NCI-H1092 treated with DMSO at 0.1 percent for 48 hours (cell line): ENCODE measurements at places on chromosomes 3 and 15.

- DNase-seq: no peak
These were observed 34.4 kb upstream of the IQSEC1 start for GRCh38 chr3:13107661-13108060.

GRCh38 chr3:127324913-127325628, 37.2 kb upstream of the PRR20G start:
- DNase-seq: no peak

DNA sequence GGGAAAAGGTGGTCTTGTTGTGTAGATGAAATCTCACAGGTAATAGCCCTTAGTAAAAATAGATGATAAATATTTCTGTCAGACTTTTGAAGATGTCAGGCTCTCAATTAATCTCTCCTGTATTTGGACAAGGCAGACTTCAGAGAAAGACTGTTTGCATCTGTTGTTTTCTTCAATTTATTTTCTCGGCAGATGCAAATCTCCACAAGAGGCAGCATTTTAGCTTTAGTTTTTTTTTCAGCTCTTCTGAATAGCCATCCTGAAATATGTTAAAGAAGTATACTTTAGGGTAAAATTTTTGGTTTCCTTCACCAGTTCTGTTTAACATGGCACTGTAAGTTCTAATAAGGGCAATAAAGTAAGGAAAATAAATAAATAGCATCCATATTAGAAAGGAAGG, 685.1 kb downstream of the SI start:
- DNase-seq: no peak

GRCh38 chr3:15199493-15200105, 6.4 kb upstream of the CAPN7 start:
- no peak for DNase-seq

DNA sequence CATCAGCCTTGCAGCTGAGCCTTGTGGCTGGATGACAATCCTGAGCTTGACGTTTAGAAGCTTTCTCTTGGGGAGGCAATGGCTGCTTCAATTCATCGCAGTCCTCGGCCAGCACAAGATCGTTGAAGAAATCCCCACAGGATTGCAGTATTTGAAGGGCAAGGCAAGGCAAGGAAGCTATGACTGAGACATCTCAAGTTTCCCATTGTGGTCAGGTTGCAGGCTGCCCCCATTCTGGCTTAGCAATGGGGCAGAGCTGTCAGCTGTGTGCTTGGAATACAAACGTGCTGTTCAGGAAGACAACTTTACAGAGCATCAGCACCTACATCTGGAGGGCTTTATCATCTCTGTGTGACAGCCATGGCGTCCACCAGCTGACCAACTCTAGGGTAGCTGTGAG, 275.9 kb upstream of the TBL1XR1 start:
- no peak for DNase-seq

DNA sequence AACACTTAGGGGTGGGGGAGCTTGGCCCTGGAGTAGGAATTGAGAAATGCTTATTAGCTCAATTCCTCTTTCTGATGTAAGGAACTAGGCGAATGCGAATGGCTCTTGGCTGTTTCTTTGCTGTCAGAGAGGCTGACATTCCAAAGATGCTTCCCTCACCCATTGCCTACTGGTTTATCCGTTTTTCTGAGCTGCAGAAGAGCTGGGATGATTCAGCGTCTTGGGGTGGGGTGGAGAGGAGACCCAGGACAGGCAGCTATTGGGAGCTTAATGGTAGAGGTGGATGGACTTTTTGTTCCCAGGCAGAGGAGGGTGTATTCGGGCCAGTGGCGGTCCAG, 9.8 kb downstream of the PLEKHO2 start:
- DNase-seq: no peak

- no peak for DNase-seq
These were observed 103.3 kb downstream of the SNRK start for GRCh38 chr3:43389388-43390254.

DNA sequence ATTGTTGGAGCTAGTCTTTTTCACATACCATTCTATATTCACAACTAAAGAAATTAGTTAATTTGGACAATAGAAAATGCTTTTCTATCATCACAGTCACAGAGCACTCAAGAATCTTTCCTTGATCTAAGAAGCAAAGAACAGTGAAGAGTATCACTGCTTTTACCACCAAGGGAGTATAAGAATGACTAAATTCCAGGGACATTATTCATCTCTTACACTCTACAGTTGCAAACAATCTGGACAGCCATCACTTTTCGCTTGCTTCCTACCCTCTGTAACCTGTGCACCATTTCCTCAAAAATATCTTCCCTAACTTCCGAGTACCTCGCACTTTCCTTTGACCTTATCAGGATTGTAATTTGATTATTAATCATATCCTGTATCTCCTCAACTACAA, 359.5 kb upstream of the TMCO5A start:
- DNase-seq: no peak

DNA sequence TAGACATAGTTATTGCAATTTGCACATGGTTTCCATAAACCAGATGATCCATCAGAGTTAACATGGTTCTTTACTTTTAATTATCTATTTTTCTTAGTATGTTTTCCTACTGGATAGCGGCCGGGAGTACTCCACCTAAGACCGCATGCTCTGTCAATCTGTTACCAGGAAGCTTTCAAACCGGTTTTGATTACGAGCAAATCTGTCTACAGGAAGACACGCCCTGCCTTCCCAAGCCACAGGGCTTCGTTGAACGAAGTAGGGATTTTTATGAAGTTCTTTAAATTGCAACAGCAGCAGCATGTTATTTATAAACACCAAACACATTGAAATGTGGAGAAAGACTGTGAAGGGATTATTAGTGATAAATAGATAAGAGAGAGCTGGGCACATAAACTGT, 283.3 kb upstream of the ROBO2 start:
- DNase-seq: no peak

GRCh38 chr15:90004671-90005070, 3.5 kb downstream of the ZNF710 start:
- DNase-seq: no peak

- DNase-seq: no peak
These were observed 8.3 kb upstream of the USP8 start for GRCh38 chr15:50415752-50416404.
